ENCODE measurements at places on chromosomes 7 and 10.

DNA sequence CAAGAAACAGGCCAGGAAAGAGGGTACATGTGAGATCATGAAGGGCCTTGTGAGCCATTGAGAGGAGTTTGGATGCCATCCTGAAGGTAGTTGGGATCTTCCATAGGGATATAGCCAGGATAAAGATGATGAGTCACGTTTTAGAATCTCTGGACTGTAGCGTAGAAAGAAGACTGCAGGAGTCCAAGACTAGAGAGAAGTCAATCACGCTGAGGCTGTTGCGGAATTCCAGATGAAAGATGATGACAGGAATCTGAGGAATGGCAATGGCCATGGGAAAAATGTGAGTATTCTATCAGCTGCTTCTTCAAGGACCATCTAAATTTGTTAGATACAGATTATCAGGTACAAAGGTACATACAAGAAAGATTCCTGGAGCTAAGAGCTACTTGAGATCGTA lies 711.3 kb downstream of the GRM8 start:
- DNase-seq: no peak

GRCh38 chr10:58016614-58017013 lies 251.1 kb downstream of the IPMK start:
- no peak for DNase-seq

- peak; percentile 28 for DNase-seq
Measured at GRCh38 chr10:13717936-13718772, 131.4 kb downstream of the PRPF18 start.

DNA sequence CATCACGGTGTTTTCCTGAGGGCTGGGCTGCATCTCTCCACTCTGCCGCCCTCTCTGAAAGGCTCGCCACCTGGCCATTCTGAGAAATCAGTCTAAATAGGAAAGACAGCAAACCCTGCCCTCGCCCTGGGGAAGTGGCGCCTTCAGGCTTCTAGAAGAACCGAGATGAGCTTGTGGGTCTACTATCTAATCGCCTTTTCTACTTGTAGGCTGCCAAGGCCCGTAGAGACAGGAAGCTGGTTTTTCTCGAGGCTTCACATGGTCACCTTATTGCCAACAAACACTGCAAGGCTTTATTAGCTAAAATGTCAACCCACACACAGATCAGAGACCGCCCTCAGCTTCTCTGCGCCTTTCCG lies 21.4 kb downstream of the LAT2 start:
- DNase-seq: no peak

- no peak for DNase-seq
Measured at GRCh38 chr7:47248797-47249196, 333.1 kb downstream of the TNS3 start.

- peak; percentile 27 for DNase-seq
Measured at GRCh38 chr10:69413221-69413865, 3.4 kb downstream of the TACR2 start.

Measured in amygdala (tissue), 56 donors.